ENCODE measurements at places on chromosomes 1 and 21.

DNA sequence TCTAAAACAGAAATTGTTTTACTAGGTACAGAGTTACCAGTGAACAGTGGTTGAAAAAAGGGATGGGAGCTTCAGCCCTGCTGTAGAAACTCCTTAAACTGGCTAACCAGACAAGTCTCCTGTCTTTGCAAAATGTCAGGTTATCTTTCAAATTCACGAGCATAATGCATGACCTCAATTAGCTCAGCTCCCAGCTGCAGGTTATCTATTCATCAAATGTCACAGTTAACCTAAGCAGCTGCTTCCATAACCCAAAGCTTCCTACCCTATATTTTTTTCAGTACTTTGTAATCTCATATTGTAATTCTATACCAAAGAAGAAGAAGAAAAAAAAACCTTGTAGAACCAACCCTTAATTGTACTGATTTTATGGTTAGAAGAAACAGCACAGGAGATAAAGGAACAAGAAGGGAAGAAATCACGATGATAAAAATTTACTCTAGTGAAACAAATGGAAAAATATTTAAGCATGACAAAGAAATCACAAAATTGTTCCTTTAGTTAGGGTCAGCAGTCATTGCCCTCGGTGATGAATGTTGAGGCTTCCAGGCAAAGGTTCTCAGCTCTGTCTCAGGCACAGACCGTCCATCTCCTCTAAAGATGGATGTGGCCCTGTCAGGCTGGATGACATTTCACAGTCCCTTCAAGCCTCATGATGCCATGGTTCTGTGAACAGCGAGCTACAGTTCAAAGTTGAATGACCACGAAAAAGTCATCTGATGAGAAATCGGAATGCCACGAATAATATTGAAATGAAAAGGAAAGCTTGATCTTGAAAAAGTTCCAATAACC lies 95.9 kb downstream of the PLD5 start:
- no peak for DNase-seq

GRCh38 chr1:47438165-47439016 lies 547 bp downstream of the FOXD2 start:
- DNase-seq: no peak

- no peak for DNase-seq
These were observed 5.0 kb upstream of the EFCAB14 start for GRCh38 chr1:46723901-46724300.

GRCh38 chr1:12353981-12354380 lies 124.2 kb downstream of the VPS13D start:
- no peak for DNase-seq

GRCh38 chr1:94105957-94106529 lies 14.9 kb downstream of the ABCA4 start:
- no peak for DNase-seq

DNA sequence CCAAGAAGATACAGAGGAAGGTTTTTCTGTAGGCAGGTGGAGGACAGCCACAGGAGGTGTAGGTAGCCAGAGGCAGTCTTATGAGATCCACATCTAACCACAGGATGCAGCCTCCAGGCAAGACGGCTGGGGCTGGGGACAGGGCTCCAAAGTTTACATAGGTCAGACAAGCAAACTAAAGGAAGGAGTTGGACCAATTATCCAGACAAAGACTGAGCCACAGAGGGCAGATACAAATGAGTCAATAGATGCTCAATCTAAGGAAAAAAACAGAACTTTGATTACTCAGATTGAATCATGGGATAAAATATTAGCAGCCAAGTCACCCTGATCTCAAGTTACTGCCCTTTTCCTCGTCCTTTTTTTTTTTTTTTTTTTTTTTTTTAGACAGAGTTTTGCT lies 91.6 kb downstream of the RGS7 start:
- no peak for DNase-seq

DNA sequence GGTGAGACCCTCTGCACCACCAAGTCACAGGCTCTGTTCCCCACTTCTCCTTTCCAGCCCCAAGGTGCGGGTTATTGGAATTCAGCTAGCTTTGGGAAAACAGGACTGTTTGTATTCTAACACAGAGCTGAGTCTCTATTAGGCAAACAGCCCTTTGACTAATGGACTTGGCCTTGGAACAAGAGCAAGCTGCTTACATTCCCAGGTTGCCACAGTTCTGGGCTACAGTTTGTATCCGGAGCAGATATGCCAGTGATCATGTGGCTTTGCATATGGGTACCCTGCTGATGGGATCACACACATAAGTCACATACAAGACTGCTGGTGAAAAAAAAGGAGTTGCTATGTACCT lies 110.5 kb upstream of the COA6 start:
- no peak for DNase-seq

- no peak for DNase-seq
These were observed 37.9 kb upstream of the BMP8B start for GRCh38 chr1:39826583-39826982.

- DNase-seq: no peak
These were observed 315.4 kb downstream of the LMO4 start for GRCh38 chr1:87644033-87644578.

- DNase-seq: no peak
These were observed 50.8 kb downstream of the CRP start for GRCh38 chr1:159663552-159663951.

DNA sequence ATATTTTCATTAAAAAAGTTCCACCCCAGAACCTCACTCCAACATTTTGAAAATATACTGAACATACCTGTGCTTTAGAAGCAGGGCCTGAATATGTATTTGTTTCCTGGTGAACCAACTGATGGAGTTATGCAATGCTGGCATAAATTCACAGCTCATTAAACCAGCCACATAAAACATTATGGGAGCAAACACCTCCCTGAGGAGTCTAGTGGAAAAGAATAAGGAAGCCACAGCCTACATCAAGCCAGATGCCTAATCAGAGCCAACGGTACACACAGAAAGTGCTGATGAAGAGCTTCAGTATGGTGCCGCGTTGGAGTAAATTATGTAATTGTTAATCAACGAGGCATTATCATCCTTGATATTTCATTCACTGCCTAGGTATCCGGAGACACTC lies 199.5 kb downstream of the AJAP1 start:
- DNase-seq: no peak
